ENCODE measurements at places on chromosomes 5 and 9. TPM values are rescaled to one million over a fixed set of nuclear protein-coding genes. Genes with fewer than 3 reads are reported as not detected.
A peak's percentile ranks its signal among the peaks of the same experiment; 100 is the strongest.

Gene AJM1
- total RNA-seq = 11.5 TPM

DNA sequence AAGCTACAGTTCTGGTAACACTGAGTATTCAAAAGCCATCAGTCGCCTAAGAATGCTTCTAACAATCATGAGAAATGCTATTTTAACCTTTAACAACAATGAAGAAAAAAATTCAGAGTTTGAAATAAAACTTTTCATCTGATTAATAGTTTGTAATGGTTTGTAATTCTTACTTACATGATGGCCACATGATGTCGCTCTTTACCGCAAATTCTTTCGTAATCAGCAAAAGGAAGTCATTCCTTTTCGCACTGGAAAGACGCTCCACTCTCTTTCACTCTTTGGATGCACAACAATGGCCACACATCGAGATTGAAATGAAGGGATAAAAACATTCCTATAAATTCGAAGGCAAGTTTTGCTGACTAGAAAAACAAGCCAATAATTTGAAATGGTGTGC lies at the start of gene PCDHA7:
Gene PCDHA7, plus strand, starts transcription at position 277 of the 400 bp plus-strand sequence. Its CDS starts 115 bp downstream, at position 392.
- no peaks in the 10 kb centered on the region for H3K36me3 ChIP-seq
- H3K4me1 ChIP-seq = no peaks in the 10 kb centered on the region
- DNase-seq = no peak
- H3K4me3 ChIP-seq = no peak within 1 kb of the TSS
- H3K27ac ChIP-seq = no peak within 1 kb of the TSS

- no peaks in the 10 kb centered on the region for H3K27me3 ChIP-seq
- no peaks in the 10 kb centered on the region for H3K4me1 ChIP-seq
Measured at GRCh38 chr5:42059291-42059690, 134.2 kb downstream of the FBXO4 start.

Gene ADAMTS16
- total RNA-seq = not detected

DNA sequence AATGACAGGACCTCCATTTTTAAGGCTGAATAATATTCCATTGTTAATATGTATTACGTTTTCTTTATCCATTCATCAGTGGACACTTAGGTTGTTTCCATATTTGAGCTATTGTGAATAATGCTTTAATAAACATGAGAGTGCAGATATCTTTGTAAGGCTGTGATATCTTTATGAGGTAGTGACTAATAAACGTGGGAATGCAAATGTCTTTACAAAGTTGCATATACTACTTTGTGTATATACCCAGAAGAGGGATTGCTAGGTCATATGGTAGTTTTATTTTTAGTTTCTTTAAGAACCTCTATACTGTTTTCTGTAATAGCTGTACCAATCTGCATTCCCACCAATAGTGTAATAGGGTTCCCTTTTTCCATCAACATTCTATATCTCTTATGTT lies 148.7 kb downstream of the FOCAD start:
- no peak overlapping the region for H3K4me3 ChIP-seq
- H3K27ac ChIP-seq = no peak overlapping the region
- no peaks in the 10 kb centered on the region for H3K27me3 ChIP-seq
- DNase-seq = no peak

Gene RLN1
- total RNA-seq = 0.59 TPM

GRCh38 chr9:84701801-84702200 lies 32.3 kb downstream of the NTRK2 start:
- no peak for DNase-seq
- no peaks in the 10 kb centered on the region for H3K36me3 ChIP-seq
- H3K4me1 ChIP-seq = no peaks in the 10 kb centered on the region
- H3K27me3 ChIP-seq = no peaks in the 10 kb centered on the region

DNA sequence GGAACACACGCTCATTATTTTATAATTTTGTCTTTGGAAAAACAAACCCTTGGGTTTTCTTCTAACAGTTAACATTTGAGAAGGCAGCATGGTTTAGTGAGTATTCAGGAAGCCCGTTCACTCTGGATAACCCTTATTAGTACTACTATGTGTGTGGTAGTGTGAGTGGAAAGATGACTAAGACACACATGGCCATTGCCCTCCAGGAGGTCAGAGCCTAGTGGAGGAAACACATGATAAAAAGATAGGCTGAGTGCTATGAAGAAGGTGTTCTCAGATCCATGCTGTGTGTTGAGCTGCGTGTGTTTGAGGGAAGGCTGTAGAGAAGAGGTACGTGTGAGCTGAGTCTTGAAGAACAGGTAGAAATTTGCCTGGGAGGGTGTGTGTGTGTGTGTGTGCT lies 8.4 kb downstream of the C5orf47 start:
- no peaks in the 10 kb centered on the region for H3K4me1 ChIP-seq
- no peak for DNase-seq
- H3K4me3 ChIP-seq = no peak overlapping the region
- no peaks in the 10 kb centered on the region for H3K27me3 ChIP-seq

DNA sequence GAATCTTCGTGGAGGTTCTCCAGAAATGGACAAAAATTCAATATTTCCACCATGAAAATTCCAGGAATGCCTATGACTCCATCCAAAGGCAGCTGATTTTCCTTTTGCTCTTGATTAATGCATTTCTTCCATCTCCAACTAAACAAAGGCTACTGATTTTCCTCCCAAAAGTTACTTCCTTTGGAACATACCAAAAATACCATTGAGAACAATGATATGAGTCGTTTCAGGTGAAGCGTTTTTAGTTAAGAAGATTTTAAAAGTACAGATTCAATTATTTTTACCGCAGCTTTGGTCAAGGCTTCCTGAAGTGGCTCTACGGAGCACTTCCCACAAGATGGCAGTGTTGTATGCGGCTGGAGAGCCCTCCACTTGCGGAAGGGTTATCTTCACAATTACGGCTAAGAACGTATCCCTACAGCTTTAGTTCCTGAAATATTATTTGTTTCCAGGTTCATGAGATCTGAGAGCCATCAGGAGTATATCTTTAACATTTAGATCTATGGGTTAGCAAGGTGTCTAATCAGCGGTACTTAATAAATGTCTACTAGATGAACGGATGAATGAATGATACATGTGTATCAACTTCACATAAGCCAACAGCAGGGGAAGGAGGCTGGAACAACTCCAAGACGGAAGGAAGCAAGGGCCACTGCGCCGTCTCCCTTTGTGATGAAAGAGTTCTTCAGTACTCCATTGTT lies 35.9 kb upstream of the ARSB start:
- H3K36me3 ChIP-seq = no peaks in the 10 kb centered on the region
- DNase-seq = peak; percentile 60
- no peak overlapping the region for H3K27ac ChIP-seq

Gene UTP15
- 13.9 TPM for total RNA-seq

DNA sequence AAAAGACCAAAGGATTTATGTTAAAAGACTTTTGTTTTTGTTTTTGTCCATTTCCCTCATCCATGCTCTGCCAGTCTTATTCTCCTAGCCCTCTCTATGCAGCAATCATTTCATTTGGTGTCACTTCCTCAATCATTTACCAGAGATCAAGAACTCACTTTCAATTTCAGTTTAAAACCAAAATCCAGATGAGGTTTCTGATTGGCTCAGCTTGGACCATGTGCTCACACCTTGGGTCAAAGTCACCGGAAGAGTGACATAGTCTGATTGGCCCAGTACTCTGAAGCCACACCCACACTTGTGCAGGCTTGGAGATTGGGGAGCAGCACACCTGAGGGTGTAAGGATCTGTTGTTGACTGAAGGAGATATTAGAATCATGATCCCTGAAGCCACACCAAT lies 79.6 kb downstream of the TLR4 start:
- DNase-seq = peak; percentile 46
- H3K4me3 ChIP-seq = no peak overlapping the region
- H3K27me3 ChIP-seq = no peaks in the 10 kb centered on the region
- H3K36me3 ChIP-seq = no peaks in the 10 kb centered on the region

GRCh38 chr5:179373961-179374505 lies 28.8 kb upstream of the ADAMTS2 start:
- no peaks in the 10 kb centered on the region for H3K36me3 ChIP-seq
- H3K4me1 ChIP-seq = no peaks in the 10 kb centered on the region
- no peak overlapping the region for H3K4me3 ChIP-seq
- H3K27ac ChIP-seq = no peak overlapping the region
- no peaks in the 10 kb centered on the region for H3K27me3 ChIP-seq

DNA sequence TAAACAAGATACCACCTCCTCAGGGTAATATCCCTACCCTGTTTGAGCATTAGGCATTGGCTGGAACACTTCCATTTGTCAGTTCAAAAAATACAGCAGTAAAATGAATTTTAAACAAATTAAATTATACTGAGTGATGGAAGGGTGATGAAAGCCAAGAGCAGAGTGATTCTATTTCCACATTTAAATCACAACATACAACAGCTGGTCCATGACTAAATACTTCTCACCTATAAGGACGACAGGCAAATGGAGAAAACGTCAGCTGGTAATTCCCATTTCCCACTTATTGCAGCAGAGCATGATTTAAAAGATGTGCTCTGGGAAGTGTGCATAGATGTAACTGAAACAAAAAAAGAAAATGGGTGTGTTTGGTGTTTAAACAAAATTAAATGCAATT lies 543.6 kb upstream of the DAB2 start:
- H3K4me3 ChIP-seq = no peak overlapping the region
- DNase-seq = no peak
- H3K4me1 ChIP-seq = no peaks in the 10 kb centered on the region
- H3K27ac ChIP-seq = no peak overlapping the region
- H3K36me3 ChIP-seq = no peaks in the 10 kb centered on the region

Gene PRR7
- 5.0 TPM for total RNA-seq

DNA sequence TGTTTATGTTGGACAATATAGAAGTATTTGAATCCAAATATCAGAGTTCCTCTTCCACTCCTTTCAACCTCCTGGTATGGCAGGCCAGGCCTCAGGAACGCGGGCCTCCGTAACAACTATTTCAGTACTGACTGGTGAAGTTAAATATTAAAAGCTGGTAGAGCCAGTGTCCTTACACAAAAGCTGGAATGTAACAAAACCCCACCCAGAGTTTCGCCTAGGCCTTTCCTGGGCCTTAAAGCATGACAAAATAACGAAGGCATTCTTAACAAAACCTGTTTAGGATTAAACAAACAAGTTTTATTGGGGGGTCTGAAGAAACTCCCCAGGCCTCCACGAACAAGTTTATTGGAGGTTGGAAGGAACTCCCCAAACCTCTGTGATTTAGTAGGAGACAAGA lies 61.6 kb upstream of the GNE start:
- DNase-seq = peak; percentile 74
- no peaks in the 10 kb centered on the region for H3K27me3 ChIP-seq
- H3K36me3 ChIP-seq = no peaks in the 10 kb centered on the region
- no peak overlapping the region for H3K4me3 ChIP-seq
- peaks cover 10% of the 10 kb centered on the region for H3K4me1 ChIP-seq

GRCh38 chr5:114176356-114176755 lies 185.5 kb upstream of the KCNN2 start:
- no peak overlapping the region for H3K4me3 ChIP-seq
- no peak overlapping the region for H3K27ac ChIP-seq
- H3K36me3 ChIP-seq = no peaks in the 10 kb centered on the region
- H3K27me3 ChIP-seq = no peaks in the 10 kb centered on the region

DNA sequence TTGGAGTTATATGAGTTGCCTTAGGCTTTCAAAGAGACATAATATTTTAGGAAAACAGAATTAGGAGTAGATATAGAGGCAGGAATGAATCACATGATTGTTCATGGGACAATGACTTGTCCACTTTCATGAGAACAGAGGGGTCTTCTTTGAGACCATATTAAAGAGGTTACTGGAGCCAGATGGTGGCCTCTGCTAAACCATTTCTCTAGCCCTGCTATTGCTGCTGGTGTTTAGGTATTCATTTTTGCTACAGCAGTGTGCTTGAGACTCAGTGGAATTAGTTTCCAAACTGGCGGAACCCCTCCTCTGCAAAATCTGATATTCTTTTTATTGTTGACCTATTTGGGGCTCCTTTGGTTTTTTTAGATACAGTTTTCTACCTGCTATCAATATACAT lies 31.3 kb downstream of the GRAMD2B start:
- H3K36me3 ChIP-seq = no peaks in the 10 kb centered on the region
- H3K27me3 ChIP-seq = no peaks in the 10 kb centered on the region
- no peaks in the 10 kb centered on the region for H3K4me1 ChIP-seq
- H3K4me3 ChIP-seq = no peak overlapping the region
- no peak overlapping the region for H3K27ac ChIP-seq

- no peaks in the 10 kb centered on the region for H3K36me3 ChIP-seq
- no peaks in the 10 kb centered on the region for H3K27me3 ChIP-seq
- no peak for DNase-seq
Measured at GRCh38 chr9:79371948-79372555, 199.7 kb upstream of the TLE4 start.

Gene TMEM174
- total RNA-seq = not detected
